SHP77 treated with DMSO at 0.1 percent for 48 hours (cell line): ENCODE measurements at places on chromosomes 2 and 18.

- DNase-seq: no peak
Observed at GRCh38 chr2:133431289-133431688, 137.0 kb downstream of the NCKAP5 start.

DNA sequence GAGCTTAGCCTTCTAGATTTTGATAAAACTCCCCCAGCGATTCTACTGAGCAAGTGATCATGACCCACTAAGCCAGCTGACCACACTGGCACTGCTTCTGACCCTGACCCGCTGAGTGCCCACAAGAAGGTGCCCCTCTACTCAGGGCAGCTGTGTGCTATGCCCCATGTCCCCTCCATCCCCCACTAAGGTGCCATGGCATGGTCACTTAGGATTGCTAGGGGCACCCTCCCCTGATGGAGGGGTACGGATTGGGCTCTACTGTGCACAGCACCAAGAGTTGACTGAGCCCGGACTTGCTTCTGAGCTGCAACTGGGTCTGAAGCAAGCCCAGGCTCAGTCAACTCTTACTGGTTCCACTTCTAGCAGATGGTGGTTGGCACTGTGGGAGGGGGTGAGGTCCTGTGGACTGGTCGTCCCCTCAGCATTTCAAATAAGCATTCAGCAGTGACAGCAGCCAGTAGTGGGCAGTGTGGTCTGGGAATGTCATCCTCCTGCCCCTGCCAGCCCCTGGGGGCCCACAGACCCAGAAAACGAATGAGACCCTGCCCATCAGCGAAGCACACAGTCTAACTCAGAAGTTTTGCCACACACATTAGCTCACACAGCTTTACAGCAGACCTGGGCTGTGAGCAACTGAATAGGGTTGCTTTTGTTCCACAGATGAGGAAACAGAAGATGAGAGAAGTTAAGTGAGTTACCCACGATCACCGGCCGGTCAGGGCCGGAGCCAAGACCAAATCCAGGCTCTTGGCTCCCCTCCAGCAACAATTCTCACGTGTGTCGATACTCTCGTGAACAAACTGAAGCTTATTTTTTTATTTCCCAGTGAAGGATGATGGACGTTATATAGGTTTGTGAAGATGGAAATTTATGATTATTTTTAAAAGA, 52.1 kb upstream of the FOSL2 start:
- DNase-seq: no peak

DNA sequence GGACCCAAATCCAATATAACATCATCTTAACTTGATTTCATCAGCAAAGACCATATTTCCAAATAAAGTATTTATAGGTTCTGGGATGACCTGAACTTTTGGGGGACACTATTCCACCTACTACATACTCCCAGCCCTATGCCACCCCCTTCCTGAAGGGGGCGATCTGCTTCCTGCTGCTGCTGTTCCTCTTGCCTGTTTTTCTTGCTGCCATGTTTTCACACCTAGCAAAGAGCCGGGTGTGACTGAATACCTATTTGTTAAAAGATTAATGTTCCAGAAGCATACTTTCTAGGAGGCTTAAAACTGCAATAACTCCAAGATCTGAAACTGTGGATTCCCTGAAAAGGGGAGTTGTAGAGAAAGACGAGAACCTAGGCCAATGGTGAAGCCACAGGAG, 89.7 kb downstream of the ICOS start:
- no peak for DNase-seq

GRCh38 chr2:189726271-189726670, 36.3 kb downstream of the OSGEPL1 start:
- no peak for DNase-seq

DNA sequence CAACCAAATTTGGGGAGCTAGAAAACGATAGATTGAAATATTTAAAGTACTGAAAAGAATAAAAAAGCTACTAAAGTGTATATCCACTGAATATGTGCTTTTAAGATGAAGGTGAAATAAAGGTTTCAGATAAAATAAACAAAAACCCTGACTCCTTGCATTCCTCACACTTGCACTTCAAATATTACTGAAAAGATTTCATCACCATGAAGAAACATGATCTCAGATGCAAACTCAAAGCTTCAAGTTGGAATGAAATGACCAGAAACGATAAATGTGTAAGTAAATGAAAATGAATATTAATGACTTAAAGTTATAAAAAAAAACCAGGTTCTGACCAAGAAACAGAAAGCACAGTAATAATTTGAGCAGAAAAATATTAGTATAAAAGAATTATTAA, 1246.0 kb upstream of the ACVR2A start:
- DNase-seq: no peak

DNA sequence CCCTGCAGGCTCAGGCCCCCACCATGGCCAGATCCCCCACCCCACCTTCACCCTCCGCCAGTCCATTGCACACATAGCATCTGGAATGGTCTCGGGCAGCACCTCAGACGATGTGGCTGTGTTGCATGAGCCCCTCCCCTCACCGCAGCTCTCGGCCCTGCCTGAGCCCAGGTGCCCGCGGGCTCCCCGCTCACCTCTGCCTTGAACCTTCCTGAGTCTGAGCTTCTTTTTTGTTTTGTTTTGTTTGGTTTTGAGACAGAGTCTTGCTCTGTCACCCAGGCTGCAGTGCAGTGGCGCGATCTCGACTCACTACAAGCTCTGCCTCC, 20.1 kb downstream of the RRM2 start:
- DNase-seq: no peak

DNA sequence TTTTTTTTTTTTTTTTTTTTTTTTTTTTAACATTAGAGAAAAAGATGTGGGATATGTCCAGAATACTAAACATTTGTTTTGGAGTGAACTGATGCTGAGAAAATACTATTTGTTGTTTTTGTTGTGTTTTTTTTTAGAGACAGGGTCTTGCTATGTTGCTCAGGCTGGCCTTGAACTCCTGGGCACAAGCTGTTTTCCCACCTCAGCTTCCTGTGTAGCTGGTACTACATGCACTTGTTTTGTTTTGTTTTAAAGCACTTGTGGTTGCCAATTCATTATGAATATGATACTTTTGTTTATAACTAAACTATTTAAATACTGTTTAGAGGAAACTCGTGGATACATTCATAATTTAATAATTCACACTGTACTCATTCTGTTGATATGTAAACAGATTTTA, 33.4 kb upstream of the DYSF start:
- no peak for DNase-seq

- DNase-seq: no peak
Observed at GRCh38 chr2:220182790-220183189, 555.4 kb downstream of the SLC4A3 start.
